Fibroblast of the conjunctiva (primary cell): ENCODE measurements at places on chromosomes 1 and 21.

DNA sequence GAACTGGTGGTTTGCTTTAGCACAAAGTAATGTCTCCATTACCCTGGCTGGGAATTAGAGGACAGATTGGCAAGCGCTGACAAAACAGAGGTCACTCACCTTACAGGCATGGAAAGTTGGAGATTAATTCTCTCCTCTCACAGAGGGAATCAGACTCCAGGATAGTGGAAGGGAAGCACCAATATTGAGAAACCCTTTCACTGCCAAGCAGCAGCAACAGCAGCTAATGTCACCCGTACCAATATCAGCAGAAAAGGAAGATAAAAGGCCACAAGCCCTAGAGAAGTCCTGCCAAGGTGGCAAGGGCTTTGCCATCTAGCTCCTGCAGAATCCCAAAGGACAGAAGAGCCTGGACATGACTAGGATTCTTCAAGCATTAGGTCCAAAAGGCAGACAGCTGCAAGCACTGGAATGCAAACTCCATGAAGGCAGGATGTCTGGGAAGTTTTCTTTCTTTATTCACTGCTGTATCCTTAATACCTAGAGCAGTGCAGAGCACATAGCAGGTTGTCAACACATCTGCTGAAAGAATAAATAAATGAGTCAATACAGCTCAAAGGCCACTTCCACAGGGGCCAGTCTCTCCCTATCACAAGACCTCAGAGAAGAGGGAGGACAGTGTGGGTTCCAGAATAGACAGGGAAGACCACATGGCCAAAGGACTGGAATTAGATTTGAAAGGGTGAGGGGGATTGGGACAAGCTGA is 57.2 kb downstream of the ERI3 start:
- no peak for DNase-seq

- DNase-seq: no peak
Measured at GRCh38 chr1:117070124-117070523, 10.0 kb downstream of the TTF2 start.

GRCh38 chr1:30661311-30661710 is 62.1 kb downstream of the MATN1 start:
- DNase-seq: no peak

- DNase-seq: no peak
Measured at GRCh38 chr1:173134029-173134428, 73.1 kb downstream of the TNFSF4 start.

DNA sequence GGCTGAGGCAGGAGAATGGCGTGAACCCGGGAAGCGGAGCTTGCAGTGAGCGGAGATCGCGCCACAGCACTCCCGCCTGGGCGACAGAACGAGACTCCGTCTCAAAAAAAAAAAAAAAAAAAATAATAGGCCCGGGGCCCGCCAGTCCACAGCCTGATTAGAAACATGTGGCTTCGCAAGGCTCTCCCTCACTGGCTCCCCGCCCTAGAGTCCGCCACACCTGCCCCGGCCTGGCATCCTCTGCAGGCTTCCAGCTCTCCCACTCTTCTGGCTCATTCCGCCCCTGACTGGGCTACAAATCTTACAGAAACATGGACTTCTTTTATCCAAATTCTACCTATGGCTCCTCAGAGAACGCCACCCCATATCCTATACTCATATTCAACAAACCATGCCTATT is 32.4 kb downstream of the PGBD5 start:
- DNase-seq: no peak

GRCh38 chr1:168079761-168080160 is 57.0 kb downstream of the GPR161 start:
- DNase-seq: no peak

DNA sequence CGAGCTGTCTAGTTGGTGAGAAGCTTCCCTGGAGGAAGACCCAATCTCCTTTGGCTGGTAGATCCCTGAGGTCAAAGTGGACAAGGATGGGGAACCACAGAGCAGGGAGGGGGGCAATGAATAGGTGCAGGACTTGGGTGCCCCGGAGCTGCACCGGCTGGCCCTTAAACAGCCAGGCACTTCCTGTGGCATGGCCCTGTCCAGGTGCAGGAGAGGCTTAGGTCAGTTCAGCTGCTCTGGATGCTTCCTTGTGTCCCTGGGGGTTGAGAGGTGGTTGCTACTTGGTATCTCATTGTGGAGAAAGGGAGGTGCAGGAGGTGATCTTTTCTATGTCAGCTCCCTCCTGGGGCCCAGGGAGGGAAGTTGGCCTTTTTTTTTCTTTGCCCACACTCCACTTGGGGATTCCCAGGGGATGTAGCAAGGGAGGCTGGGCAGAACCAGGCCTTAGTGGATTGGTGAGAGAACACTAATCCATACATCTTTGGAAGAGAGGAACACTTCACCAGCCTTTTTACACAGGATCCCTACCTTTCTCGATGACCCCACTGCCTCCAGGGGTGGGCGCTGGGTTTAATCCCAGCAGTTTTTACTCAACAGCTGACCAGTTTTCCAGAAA is 1.2 kb upstream of the ST3GAL3 start:
- no peak for DNase-seq

GRCh38 chr1:23527366-23527765 is 3.7 kb downstream of the E2F2 start:
- DNase-seq: no peak
